ENCODE measurements at places on chromosomes 2 and 18.

GRCh38 chr2:105744091-105744908 lies 412 bp upstream of the NCK2 start:
- DNase-seq = no peak

GRCh38 chr18:8121101-8121500 lies 488.1 kb upstream of the RAB12 start:
- no peak for DNase-seq

- no peak for DNase-seq
Observed at GRCh38 chr2:11398750-11399437, 54.5 kb upstream of the ROCK2 start.

DNA sequence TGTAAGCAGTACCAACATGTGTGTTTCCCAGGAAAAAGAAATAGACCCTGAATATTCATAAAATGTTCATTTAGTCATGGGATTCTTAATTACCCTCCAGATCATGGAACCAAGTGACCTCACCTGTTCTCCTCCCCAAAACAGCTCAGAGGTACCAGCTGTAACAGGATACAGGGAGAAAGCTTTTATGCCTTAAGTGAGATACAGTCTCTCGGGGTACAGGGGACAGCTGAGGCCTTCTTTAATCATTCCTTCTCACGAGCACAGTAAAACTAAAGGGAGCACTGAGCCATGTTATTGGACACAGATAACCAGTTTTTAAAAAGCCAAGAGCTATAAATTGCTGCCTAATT lies 16.6 kb downstream of the EPHA4 start:
- DNase-seq = no peak

DNA sequence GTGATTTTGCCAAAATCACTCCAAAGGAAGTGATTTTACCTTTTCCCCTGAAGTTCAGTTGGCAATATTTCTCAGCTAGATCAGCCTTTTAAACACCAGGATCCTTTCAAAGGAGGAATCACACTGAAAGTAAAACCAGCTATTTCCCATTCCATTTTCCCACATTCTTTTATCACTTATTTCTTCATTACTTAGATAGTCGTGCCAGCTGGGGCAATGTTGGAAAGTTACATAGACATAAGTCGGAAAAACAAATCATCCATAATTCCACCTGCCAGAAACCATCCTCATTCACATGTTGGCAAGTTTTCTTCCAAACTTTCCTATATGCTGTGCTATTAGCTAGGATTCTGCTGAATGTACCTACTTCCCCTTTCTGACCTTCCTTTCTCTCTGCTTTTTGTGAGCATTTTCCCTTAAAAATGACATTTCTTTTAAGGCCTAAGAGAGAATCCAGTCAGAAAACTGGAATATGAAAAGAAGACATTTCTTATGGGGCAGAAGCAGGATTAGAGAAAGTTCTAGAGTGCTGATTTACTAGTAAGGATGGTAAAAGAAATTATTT lies 170.0 kb upstream of the STK17B start:
- no peak for DNase-seq
